Activated naive CD8-positive, alpha-beta T cell treated with anti-CD3 and anti-CD28 coated beads, Interleukin-2, amount 50 U/mL, for 16 hours (primary cell): ENCODE measurements at places on chromosomes 16 and 17.
A peak's percentile ranks its signal among the peaks of the same experiment; 100 is the strongest.

DNA sequence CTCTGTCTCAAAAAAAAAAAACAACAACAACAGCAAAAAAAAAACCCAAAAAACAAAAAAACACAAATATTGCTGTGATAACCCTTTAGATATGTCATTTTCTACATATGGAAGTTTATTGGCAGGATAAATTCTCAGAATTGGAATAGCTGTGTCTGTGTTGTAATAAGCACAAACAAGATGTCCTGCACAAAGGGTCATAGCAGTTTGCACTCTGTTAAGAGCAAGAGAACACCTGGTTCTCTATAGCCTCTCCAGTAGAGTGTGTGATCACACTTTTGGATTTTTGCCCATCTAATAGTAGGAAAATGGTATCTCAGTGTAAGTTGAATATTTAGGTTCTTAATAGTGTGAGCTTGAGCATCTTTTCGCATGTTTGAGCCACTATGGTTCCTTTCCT lies 60.4 kb downstream of the USP43 start:
- DNase-seq: no peak

- peak; percentile 47 for DNase-seq
Measured at GRCh38 chr16:1771188-1771863, at the start of gene NME3. Gene NME3 (minus strand): TSS chr16:1771543. CDS start chr16:1771534, 9 bp downstream.

- DNase-seq: no peak
Measured at GRCh38 chr16:14576069-14576468, 54.0 kb downstream of the PARN start.

DNA sequence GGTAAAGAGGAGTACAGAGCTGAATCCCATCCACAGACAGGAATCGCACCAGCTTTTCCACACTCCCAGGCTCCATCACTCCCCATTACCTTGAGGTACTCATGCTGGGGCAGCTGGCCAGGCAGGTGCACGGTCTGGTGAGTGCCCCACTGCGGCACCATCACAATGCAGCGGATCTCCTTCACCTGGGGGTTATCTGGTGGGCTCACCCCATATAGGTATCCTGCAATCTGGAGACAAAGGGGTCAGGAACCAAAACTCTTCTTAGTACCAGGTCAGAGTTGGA lies 1.8 kb upstream of the RILP start:
- DNase-seq: no peak

DNA sequence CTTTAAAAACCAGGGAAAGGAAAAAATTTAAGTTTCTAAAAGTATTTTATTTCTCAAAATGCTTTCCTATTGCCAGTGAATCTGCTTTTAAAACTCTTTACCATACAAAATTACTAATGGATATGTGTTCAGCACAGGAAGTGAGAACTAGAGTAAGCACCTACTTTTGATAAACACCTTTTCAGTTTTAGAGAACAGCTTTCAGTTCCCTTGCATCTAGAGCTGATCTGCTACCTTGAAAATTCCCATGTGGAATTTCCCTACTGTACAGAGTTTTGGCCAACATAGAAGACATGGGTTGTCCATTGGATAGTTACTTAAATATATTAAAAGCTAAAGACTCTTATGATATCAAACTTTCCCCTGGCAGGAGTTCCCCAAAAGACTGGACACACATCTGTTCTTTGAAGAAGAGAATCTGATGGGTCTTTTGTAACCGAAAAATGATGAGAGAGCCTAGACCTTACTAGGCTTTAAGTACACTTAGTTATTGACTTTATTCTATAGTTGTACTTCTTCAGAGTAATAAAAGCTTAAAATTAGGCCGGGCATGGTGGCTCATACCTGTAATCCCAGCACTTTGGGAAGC lies 112.1 kb upstream of the CNTNAP4 start:
- DNase-seq: no peak
